ENCODE measurements at places on chromosomes 13 and 19.

DNA sequence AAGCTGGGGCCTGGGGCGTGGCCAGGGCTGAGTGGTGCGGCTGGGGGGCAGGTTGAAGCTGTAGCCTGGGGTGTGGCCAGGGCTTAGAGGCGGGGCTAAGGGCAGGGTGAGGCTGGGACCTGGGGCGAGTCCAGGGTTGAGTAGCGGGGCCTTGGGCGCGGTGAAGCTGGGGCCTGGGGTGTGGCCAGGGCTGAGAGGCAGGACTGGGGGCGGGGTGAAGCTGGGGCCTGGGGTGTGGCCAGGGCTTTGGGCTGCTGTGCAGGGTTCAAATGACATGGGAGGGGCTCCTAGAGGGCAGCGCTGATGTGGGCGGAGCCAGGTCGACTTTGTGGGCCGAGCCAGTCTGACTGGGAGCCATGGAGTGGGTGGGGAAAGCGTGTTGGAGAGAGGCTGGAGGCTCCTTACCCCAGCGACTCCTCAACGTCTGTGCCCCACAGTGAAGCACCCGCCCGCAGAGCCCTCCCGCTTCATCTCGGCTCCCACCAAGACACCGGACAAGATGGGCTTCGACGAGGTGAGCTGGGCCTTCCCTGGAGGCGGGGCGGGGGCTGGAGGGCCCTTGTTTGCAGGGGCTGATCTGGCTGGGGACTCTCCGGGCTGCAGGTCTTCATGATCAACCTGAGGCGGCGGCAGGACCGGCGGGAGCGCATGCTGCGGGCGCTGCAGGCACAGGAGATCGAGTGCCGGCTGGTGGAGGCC is 21.5 kb downstream of the COLGALT1 start:
- peak; percentile 55 for DNase-seq

- DNase-seq, result no peak
Measured at GRCh38 chr19:58010507-58010906, 7.9 kb upstream of the ZNF606 start.

- DNase-seq, result no peak
Measured at GRCh38 chr13:67090856-67091255, 139.3 kb downstream of the PCDH9 start.

GRCh38 chr19:16599655-16600346 is 27.6 kb upstream of the SLC35E1 start:
- no peak for DNase-seq

DNA sequence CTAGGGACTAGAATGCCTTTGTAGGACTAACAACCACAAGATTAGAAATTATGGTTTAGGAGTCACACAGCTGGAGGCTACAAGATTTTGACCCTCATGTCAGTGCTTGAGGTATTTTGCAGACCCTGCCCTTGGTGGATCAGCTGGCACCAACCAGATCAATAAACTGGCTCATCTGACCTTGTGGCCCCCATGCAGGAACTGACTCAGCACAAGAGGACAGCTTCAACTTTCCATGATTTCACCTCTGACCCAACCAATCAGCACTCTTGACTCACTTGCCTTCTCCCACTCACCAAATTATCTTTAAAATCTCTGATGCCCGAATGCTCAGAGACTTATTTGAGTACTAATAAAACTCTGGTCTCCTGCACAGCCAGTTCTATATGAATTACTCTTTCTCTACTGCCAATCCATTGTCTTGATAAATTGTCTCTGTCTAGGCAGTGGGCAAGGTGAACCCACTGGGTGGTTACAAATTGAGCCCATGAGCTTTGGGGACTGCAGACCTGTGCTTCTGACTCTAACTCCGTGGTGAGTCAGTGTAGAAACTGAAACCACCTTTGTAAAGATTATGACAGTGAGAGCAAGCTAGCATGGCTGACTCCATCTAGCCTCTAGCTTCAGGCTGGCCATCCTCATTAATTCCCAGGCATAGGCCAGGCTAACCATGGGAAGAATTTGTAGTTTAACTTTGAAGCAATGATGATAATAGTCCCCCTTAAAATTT is 33.9 kb upstream of the CEACAM8 start:
- no peak for DNase-seq
